ENCODE measurements at places on chromosomes 7 and 10.

DNA sequence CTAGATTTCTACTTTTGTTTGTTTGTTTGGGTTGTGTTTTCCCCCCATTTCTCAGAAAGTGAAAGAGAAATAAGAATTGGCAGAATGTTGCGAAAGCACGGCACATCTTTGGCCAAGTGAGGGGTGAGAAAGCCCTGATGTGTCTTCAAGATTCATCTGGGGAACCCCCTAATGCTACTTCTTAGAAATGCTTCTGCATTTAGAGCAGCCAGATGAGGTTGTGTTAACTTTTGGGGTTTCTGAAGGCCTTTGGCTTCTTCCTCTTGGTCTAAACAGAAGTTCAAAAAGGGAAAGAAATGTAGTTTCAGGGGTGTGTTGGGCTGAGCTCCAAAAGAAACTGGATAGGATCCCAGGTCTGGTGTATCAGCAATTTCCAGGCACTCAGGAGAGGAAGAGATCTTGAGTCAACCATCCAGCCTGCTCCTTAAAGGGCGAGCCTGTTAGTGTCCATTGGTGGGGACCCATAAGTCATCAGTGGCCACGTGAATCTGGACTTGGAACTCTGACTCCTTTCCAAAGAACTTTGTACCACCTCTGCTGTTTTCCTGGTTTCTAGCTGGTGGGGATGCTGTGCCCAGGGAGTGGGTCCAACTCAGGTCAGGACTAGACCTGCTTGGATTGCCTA is 6.5 kb downstream of the DUSP5 start:
- H3K4me3 ChIP-seq, result peak overlapping the region; percentile 98
- H3K27ac ChIP-seq, result peak overlapping the region; percentile 98
- H3K27me3 ChIP-seq, result no peaks in the 10 kb centered on the region
- peak; percentile 56 for DNase-seq

- H3K27me3 ChIP-seq, result peaks cover 16% of the 10 kb centered on the region
- H3K4me1 ChIP-seq, result no peaks in the 10 kb centered on the region
- H3K4me3 ChIP-seq, result no peak overlapping the region
- no peak for DNase-seq
Observed at GRCh38 chr7:95963446-95963990, 191.2 kb downstream of the DYNC1I1 start.

GRCh38 chr10:110212119-110213006 is 5.0 kb downstream of the MXI1 start:
- H3K4me1 ChIP-seq, result peaks cover 61% of the 10 kb centered on the region
- peak; percentile 58 for DNase-seq
- H3K27me3 ChIP-seq, result peaks cover under 1% of the 10 kb centered on the region
- peaks cover 4% of the 10 kb centered on the region for H3K36me3 ChIP-seq

DNA sequence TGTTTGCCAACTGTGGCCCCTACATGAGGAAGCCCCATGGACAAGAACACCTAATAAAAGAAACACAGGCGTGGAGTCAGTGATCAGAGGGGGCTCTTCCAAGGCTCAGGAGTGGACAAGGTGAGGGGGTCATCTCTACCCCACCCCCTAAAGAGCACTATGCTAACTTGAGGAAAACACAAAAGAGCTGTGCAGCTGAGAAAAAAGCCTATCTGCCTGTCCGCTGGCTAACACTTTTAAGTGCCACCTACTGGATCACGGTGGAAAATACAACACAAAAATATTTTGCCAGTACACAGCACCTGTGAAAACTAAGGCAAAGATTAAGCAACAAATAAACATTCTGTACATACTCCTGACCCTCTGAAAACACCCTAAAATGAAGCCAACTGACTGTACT is 53.1 kb upstream of the COBL start:
- no peaks in the 10 kb centered on the region for H3K4me1 ChIP-seq
- no peak overlapping the region for H3K4me3 ChIP-seq
- H3K27me3 ChIP-seq, result peaks cover 3% of the 10 kb centered on the region
- DNase-seq, result no peak
- no peak overlapping the region for H3K27ac ChIP-seq
- no peaks in the 10 kb centered on the region for H3K36me3 ChIP-seq

- H3K4me3 ChIP-seq, result no peak overlapping the region
- H3K27ac ChIP-seq, result no peak overlapping the region
Observed at GRCh38 chr10:22764639-22765038, 50.3 kb upstream of the PIP4K2A start.

All from activated T-cell treated with anti-CD3 and anti-CD28 coated beads, Interleukin-2, amount 50 U/mL, for 24 hours (primary cell).